ENCODE measurements at places on chromosomes 6 and 20. TPM values are rescaled to one million over a fixed set of nuclear protein-coding genes. Genes with fewer than 3 reads are reported as not detected.

- ATAC-seq: no peak
These were observed 144.9 kb downstream of the TRMT11 start for GRCh38 chr6:126131246-126131645.

DNA sequence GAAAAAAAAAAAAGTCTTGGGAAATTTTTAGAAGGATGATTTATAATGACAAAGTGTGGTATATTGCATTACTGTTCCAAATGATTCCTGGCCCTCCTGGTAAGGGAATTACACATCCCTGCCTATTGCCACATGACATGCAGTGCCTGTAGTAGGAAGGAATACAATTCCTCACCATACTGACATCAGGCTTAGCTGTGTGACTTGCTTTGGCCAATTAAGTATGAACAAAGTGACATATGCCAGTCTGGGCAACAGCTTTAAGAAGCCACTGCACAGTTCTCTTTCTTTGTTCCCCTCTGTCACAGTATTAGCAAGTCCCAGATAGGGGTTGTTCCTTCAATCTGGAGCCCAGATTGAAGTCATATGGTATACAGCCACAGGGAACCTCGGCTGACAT is 100.5 kb downstream of the KIF13A start:
- peak; percentile 56 for ATAC-seq

POPDC3 gene
- 18.8 TPM for total RNA-seq

DUSP15 gene
- 26.7 TPM for total RNA-seq

DNA sequence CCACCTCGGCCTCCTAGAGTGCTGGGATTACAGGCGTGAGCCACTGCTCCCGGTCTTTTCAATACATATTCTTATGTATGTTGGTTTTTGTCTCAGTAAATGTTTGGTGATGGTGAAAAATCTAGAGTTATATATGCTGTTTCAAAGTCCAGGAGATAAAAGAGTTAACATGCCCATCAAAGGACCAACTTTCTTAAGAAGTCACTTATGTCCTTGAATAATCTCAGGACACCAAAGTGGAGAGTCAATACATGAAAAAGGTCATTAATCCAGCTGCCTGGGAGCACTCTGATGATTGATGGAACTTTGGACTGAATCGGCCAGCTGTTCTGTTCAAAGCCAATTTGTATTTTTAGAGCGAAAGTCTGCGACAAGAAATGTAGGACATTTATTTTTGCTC is 59.8 kb upstream of the HDAC2 start:
- ATAC-seq: no peak

GRCh38 chr6:157542414-157543160 is 161.6 kb downstream of the ZDHHC14 start:
- ATAC-seq: no peak

- no peak for ATAC-seq
These were observed 8.3 kb upstream of the AVP start for GRCh38 chr20:3092611-3093379.

GRCh38 chr6:135002974-135003703 is 51.5 kb downstream of the HBS1L start:
- no peak for ATAC-seq

ULBP3 gene
- 8.4 TPM for total RNA-seq

CHRNA4 gene
- 1.0 TPM for total RNA-seq

DNA sequence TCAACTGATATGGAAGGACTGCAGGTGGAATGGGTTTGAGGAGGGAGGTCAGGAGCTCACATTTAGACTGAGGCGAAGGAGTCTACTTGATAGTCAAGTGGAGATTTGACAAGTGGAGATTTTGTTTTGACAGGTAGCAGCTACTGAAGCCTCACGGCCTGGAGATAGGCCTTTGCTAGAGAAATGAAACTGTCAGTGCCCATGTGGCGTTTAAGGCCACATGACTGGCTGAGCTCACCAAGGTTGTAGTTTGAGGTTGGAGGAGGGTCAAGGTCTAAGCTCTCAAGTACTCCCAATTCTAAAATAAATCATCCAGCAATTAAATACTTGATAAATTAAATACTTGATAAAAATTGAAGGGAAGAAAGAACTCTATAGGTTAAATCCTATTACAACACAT is 80.1 kb upstream of the C6orf118 start:
- ATAC-seq: no peak

GRCh38 chr6:16473184-16473907 is 235.0 kb downstream of the GMPR start:
- ATAC-seq: no peak

DNA sequence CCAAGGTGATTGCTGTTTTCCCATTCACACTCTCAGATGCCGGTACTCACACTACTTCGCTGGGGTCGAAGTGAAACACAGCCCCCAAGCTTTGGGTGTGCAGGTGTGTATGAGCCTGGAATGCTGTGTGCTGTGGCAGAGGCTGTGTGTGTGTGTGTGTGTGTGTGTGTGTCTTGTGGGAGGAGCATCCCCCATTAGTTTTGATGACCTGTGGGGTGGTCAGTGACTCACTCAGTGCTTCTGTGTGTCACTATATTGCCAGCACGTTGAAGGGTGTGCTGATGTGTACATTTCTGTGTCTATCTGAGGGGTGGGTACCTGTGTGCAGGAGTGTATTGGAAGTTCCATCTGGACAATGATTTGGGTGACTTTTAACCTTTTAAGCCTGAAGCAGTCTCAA is 5.0 kb upstream of the SLC12A5 start:
- ATAC-seq: no peak

DNA sequence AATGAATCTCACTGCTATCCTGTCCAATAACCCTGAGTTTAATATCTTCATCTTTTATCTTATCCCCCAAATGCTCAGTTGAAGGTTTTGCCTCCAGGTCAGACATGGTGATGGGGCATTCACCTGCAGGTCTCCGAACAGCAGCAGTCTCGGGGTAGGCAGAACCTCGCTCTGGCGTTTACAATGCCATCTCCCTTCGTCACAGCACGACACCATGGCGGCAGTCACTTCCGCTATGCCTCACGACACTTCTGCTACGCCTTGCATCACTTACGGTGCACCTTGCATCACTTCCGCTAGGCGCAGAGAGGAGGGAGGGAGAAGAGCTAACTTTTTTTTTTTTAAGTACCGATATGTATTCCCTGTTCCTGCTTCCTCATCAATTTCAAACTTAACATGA is 194.9 kb downstream of the BCAS1 start:
- ATAC-seq: no peak

DNA sequence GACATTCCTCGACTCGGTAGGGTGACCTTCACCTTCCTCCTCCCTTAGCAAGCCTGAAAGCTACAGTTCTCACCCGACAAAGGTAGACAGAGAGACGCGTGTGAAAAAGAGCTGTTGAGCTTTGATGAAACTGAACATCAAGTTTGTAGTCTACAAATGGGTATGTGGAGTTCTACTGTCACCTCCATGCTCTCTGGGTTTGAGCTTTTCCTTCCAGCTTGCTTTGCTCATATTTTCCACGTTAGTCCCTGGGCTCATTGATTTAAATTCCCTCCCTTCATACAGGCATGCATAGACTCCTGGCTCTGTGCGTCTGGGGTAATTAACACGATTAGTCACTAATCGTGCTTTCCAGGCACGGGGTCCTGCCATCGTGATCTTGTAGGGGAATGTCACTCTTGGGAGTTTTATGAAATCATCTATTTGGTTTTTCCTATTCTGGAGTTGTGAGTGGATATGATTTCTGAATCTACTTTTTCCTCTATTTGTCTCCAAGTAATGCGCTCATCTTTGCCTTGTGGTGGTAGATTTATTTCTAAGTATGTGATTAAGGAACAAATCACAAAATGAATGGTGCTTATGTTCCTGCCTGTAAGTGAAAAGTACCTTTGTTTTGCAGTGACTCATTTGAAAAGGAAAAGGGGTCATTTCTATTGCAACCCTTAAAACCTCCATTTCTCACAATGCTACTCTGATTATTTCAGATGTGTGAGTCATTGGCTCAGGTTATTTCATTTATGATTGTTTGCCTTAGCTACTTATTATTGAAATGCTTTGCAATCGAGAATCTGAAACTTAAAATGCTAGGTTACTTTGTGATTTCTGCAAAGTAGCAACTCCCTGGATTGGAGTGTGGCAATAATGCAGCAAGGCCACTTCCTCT is 154.6 kb downstream of the ZDHHC14 start:
- ATAC-seq: no peak

MRAP2 gene
- total RNA-seq: 0.70 TPM

DNA sequence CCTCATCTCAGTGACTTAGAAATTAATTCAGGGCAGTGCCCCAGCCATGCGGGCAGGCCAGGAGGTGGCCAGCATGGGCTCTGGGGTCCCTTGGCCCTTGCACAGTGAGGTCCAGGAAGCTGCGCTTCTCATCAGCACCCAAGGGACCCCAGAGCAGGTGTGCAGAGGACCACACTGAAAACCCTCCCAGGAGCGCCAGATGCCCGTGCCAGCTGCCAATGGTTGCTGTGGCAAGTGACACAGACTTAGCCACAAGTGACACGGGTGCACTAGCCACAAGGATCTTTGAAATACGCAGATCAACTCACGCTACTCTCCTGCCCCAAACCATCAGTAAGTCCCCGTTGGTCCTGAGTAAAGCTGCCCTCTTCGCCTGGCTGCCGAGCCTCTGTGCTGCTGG is 88.1 kb downstream of the ERMARD start:
- ATAC-seq: no peak
